ENCODE measurements at places on chromosomes 4 and X. TPM values are rescaled to one million over a fixed set of nuclear protein-coding genes. Genes with fewer than 3 reads are reported as not detected.

DNA sequence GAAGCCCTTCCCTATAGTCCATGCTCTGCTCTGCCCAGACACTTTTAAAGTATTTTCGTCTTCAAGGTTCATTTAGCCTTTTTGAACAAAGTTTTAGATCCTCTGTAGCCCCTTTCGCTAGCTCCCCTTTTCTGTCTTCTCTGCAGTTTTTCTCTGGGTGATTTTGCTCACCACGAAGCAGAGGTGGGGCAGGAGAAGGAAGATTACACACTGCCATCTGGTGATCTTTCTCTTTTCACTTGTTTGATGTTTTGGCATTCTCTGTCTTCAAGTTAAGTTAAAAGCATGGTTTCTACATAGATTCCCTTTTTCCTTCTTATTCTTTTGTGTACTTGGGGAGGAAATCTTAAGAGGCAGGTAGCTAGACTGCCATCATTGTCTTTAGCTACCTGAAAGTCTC lies 43.9 kb downstream of the CC2D2A start:
- DNase-seq: no peak

- DNase-seq: no peak
Observed at GRCh38 chr4:58962424-58962823, 1852.2 kb upstream of the IGFBP7 start.

DNA sequence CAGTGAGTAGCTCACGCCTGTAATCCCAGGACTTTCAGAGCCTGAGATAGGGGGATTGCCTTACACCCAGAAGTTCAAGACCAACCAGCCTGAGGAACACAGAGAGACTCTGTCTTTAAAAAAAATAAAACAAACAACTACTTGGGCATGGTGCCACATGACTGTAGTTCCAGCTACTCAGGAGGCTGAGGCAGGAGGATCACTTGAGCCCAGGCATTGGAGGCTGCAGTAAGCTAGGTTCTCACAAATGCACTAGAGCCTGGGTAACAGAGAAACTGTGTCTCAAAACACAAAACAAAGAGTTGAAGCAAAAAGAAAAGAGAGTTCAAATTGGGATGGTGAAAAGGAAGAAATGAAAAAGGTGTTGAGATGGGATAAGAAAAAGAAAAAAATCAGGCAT lies 10.8 kb downstream of the CAMK2D start:
- DNase-seq: no peak

DNA sequence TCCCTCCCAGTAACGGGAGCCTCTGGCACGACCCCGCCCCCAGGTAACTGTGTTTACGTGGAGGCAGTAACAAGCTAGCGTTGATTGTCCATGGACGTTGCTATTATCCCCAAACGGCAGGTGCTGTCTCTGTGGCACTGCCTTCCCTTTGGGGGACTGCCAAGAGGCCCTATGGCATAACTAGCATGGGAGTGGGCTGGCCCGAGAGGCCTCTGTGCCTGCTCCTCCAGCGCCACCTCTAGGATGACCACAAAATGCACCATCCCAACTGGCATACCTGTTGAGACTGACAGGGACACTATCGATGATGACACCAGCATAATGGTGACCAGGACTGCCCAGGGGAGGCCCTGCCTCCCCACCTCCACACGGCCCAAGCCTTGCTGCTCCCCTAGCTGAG lies 1.5 kb downstream of the SRPK3 start:
- no peak for DNase-seq

- no peak for DNase-seq
Observed at GRCh38 chrX:109312757-109313156, 169.1 kb downstream of the GUCY2F start.

DNA sequence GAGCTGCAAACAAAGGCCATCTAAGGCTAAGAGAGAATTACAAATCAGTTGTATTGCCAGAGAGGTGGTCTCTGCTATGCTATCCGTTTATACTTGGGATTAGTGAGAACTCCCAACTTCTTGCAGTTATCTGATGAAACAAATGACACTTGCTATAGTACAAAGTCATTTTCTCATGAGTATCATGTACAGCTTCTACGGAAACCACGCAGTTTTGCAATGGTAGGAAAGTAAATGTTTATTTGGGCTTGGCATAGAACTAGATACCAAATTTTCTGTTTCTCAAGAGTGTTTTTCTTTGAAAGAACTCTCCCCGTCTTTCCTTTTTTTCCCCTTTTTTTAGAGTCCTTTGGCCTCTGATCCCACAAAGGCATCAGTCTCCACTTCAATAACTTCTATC lies 128.2 kb upstream of the ENPEP start:
- no peak for DNase-seq

- DNase-seq: no peak
Observed at GRCh38 chrX:5829469-5829868, 399.2 kb downstream of the NLGN4X start.

DNA sequence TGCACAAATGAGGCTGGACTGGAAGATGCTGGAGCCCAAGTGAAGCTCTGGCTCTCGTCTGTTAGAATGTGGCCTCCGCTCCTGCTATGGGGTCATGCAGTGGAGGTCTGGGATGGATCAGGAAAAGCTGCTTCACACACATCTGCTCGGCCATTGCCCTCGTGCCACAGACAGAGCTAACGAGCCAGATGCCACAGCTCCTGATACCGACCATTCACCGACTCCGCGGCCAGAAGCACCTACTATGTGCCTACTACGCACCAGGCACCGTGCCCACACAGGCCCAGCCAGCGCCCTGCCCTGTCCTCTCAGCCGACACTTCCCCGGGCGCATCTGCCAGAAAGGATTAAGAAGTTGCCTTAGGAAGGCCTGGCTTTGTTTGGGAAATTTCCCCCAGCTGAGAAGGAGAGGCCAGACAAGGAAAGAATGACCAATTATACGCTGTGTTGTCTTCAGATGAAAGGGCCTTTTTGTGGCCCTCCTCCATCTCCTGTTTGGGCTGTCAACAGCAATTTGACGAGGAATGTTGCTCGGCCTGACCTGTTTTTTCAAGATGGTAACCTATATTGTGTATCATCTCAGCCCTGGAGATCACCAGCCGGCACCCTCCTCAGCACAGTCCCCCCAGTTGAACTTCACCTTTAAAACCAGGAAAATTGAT lies 34.3 kb downstream of the HMX1 start:
- DNase-seq: no peak

DNA sequence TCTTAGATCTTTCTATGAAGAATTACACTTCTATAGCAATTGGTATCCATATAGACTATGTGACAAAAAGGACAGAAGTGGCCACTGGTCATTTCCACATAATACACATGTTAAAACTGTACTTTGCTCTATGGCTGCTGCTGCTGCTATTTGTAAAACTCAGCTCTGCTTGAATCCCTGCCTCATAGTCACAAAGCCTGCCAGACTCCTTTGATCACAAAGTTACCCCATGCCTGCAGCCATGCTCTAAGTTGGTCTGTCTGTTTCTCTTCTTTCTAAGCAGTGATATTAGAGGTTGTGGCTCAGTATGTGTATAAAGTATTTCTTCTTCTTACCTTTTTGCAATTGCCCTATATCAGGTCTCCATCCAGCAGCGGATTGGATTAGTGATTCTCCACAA lies 210.9 kb downstream of the GRID2 start:
- DNase-seq: no peak

DNA sequence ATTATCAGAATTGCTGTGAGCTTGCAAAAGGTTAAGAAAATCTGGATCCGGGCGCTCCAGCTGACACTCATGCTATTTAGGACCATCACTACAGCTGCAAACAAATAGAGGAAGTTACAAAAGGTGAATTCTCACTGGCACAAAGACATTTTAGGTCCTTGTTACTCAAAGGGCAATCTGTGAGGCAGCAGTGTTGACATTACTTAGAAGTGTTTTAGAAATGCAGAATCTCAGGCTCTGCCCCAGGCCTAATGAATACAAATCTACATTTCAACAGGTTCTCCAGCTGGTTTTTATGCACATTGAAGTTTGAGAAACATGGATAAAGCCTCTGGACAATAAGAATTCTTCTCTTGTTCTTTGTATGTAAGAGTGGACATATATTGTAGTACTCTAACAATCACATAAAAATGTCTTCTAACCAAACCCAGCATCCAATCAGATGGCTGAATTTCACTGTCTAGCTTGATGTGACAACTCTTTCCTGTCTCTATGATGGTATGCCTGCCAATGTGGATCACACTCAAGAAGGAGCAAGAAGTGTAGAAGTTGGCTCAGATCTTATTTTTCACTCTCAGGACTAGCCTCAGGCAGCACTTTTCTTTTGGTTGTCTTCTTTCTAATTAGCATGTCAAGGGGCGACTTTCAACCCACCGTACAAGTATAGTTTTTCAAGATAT lies 18.8 kb downstream of the SLC7A11 start:
- no peak for DNase-seq

- DNase-seq: no peak
Observed at GRCh38 chr4:174373821-174374220, 90.1 kb downstream of the CEP44 start.

NPY5R gene
- total RNA-seq: 0.80 TPM

TCEAL5 gene
- total RNA-seq: not detected

Measured in lower leg skin (tissue), 4 donors.